NT2/D1 (cell line): ENCODE measurements at places on chromosomes 7 and 10.

- DNase-seq = no peak
Measured at GRCh38 chr10:31130406-31130805, 98.7 kb upstream of the ZNF438 start.

DNA sequence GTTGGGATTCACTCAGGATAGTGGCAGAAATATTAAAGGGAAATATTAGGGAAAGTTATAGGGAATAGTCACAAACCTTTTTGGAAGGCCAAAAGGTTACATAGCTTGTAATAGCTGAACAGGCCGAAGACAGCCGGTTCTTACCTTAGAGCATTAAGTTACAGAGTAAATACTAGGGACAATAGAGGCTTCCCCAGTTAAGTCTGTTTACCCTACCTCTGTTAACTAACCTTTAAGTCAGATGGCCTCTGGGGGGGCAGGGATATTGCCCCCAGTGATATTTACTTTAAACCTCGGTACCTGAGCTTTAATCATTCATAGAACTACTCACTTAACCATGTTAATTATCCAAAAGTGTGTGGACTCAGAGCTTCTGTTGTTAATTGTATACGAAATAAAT, 7.4 kb downstream of the POLR1F start:
- DNase-seq = no peak

DNA sequence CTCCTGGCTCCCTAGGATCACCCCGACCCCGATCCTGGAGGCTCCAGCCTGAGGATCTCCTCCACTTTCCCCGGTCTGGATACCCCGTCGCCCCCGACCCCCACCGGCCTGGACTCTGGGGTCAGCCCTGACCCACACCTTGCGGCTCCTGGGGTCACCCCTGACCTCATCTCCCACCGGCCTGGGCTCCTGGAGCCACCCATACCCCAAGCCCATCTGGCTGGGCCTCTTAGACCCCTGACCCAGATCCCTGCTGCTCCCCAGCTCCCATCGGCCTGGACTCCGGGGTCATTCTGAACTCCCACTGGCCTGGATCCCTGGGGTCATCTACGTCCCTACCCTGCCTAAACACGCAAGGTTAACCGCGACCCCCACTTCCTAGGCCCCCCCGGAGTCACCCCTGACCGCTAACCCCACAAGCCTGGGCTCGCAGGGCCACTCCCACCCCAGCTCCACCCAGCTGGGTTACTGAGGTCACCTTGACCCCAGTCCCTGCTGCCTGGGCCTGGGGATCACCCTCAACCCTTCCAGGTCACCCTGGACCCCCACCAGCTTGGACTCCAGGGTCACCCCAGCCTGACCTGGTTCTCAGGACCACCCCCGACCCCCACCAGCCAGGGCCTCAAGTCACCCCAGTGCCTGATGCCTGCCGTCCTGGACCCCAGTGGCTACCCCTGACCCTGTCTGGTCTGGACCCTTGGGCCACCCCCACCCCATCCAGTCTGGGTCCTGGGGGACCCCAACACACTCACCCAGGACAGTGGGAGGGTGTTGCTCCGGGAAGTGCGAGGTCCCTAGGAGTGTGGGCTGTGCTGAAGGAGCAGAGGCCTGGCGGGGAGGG, 1.2 kb downstream of the FOXK1 start:
- no peak for DNase-seq

GRCh38 chr7:114821030-114821900, 100.6 kb upstream of the MDFIC start:
- DNase-seq = no peak

DNA sequence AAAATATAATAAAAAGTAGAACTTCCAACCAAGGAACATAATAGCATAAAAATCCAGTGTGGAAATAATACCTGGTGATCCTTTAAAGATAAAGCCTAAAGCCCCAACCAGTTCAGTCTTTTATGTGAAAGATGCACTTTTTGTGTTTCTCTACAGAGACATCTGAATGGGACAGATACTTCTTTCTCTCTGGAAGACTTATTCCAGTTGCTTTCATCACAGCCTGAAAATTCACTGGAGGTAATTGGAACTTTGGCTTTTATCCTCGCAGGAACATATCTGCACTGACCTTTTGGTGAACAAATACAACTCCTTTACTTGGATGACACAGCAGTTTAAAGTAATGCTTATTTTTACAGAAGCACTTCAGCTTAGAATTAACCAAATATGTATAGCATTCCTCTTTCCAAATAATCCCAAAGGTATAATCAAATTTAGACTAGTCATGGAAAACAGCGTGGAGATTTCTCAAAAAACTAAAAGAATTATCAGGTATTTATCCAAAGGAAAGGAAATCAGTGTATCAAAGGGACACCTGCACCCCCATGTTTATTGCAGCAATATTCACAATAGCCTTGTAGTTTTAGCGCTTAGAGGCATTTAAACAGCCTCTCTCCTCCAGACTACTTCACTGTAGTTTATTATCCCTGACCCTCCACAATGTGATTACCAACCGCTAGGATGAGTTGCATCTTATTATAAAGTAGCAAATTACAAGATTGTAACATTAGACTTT, 16.8 kb downstream of the HNRNPA2B1 start:
- no peak for DNase-seq

DNA sequence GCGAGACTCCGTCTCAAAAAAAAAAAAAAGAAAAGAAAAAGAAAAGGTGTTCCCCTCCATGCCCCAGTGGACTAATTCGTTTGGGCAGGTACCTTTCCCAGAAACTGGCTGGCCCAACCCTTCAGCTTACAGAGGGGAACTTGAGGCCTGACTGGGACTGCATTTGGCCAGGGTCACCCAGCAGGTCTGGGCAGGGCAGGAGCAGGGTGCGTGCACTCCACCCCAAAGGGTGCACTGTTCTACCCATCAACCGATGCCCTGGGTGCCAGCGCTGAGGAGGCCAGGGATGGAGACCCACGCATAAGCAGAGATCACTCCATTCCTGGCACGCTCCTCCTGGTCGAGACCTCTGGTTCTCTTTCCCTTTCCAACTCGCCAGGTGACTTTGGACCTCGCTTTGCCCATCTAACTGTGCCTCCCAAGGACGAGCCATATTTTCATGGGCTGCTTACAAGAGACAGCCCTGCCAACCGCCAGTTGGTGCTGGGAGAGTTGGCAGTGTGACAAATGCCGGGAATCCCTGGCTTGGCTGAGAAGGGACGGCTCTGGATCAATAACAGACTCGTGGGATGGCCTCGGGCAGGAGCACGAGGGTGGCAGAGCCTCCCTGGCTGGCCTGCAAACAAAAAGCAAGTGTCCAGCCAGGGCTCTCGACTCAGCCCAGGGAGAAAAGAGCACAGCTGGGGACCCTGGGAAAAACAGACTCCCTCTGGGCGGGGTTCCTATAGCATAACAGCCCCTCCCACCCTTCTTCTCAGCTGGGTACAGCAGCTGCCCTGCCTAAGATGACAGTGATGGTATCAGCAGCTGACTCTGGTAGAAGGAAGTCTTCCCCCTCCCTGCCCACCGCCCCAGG, 7.9 kb downstream of the HSPB1 start:
- DNase-seq = no peak

- DNase-seq = no peak
Measured at GRCh38 chr10:34178756-34179155, 636.3 kb downstream of the PARD3 start.

- DNase-seq = no peak
Measured at GRCh38 chr10:59700709-59701108, 8.9 kb downstream of the SLC16A9 start.

DNA sequence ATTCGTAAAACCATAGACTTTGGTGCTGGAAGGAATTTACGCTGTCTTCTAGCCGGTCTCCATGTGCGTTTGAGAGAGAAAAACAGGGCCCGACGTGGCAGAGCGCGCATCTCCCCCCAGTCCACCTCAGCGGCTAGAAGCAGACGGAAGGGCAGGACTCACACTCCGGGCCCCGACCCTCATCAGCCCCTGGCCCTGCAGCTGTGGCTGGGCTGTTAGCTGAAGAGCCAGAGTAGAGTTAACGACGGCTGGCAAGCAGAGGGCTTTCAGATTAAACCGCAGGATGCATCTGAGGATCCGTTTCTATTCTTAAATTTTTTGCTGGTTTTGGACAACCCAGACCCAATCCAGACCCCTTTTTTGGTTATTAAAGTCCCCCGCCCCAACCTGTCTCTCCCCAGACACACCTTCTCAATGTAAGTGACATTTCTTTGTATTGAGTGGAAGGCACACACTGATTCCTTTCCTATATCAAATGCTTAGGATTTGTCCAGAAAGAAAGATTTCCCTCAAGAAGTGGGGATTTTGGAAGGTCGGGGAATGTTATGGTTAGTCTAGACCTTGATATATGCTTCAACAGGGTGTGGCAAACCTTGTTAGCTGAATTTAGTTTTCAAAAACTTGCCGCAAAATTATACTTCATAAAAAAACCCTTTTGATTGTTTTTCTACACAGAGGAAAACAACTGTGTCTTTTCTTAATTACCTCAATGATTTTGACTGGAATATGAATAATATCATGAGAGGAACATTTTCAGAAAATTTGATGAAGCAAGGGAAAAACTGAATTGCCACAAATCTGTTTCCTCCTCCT, 1.7 kb upstream of the TBX20 start:
- no peak for DNase-seq

DNA sequence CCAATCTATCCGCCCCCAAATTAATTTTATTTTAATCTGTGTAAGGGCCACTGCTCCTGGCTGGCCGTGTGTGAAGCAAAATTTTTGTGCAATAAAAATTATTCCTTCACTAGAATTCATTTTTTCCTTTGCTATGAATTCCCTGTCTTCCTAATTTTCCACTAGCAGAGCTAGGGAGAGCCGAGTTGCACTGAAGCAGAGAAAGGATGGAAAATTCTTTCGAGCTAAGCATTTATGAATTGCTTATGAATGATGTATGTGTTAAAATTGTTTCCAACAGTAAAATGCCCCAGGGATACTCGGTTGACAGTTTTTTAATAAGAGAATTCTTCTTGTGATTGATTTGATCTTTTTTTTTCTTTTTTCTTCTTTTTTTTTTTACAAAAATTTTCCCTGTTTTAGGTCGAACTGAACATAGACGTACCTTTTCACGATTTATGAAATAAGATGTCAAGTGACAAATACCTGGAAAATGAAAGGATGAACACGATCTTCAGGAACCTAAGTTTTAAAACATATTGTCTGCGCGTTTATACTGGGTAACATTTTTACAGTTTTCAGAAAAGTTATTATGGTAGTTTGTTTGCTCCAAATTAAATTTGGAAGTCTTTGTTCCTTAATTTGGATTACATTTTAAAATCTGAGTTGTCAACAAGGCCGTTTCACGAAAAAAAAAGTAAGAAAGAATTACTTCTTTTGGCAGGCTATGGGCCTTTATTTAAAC, 288.8 kb upstream of the NFE2L3 start:
- DNase-seq = no peak

GRCh38 chr7:135273581-135273980, 39.9 kb downstream of the STRA8 start:
- no peak for DNase-seq

- DNase-seq = no peak
Measured at GRCh38 chr7:47587351-47587750, 5.4 kb upstream of the TNS3 start.

DNA sequence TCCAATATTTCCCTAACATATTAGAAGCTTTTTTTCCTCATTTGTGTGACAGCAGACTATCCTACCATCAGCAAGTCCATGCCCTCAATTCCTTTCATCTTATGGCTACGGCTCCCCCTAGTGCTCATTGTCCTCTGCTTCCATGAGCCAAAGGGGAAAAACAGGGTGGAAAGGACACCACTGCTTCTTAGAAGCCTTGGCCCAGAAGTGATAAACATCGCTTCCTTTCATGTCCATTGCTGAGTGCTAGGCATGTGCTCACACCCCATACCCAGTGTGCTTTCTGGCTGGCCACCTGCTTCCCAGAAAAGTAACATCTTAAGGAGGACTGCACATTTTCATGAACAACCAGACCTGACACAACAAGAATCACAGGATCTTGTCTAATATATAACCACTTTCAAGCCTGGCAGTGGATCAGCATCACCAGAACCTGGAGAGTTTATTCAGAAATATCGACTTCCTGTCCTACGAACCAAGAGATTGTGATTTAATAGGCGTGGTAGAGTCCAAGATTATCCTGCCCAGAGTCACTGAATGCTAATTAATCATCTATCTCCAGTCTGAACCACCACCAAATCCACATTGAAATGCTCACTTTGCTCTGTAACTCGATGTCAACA, 650.5 kb upstream of the SORCS1 start:
- peak; percentile 55 for DNase-seq

DNA sequence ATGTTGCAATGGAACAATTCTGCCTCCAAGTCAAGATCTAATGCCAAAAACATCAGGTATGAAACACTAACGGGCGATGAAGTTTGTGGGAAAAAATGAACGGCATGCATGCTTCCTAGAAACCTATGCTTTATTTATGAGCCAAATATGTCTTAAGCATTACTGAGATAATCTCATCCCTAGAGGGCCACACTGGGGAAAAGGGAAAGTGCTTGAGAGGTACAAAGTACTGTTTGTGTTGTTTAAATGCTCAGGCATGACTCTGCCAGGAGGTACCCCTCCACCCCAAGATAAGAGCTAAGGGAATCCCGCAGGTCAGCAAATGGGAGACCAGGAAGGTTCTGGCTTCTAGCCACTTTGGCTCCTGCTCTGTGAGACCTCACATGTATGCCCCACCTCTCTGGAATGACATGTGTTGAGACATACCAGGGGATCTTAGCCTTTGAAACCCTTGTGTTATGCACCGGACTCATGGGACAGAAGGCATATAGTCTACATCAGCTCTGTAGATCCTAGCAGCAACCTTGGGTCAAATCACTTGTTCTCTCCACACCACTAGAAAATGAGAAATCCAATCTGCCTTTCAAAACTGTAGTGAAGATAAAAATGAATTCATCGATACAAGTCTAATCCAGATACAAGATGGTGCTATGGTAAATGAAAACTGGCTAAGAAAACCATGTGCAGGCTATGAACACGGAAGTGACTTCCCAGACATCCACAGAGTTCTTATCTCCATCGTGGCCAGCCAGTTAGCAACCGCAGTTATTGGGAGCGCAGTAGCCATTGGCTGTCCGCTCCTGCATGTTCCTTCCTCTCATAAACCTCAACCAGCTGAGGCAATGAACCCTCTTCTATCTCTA, 61.0 kb downstream of the CREB3L2 start:
- no peak for DNase-seq

GRCh38 chr7:130350945-130351790, 6.6 kb downstream of the CPA5 start:
- no peak for DNase-seq

- no peak for DNase-seq
Measured at GRCh38 chr10:105037022-105037421, 395.9 kb downstream of the SORCS3 start.
